ENCODE measurements at places on chromosomes 2 and 18. TPM values are rescaled to one million over a fixed set of nuclear protein-coding genes. Genes with fewer than 3 reads are reported as not detected.
A peak's percentile ranks its signal among the peaks of the same experiment; 100 is the strongest.

Gene LIMS4
- total RNA-seq, result 1.4 TPM

GRCh38 chr2:49490710-49491109 lies 336.4 kb upstream of the FSHR start:
- no peak overlapping the region for H3K27ac ChIP-seq
- peak; percentile 13 for DNase-seq
- no peak overlapping the region for H3K4me3 ChIP-seq
- no peaks in the 10 kb centered on the region for H3K36me3 ChIP-seq
- H3K27me3 ChIP-seq, result no peaks in the 10 kb centered on the region

DNA sequence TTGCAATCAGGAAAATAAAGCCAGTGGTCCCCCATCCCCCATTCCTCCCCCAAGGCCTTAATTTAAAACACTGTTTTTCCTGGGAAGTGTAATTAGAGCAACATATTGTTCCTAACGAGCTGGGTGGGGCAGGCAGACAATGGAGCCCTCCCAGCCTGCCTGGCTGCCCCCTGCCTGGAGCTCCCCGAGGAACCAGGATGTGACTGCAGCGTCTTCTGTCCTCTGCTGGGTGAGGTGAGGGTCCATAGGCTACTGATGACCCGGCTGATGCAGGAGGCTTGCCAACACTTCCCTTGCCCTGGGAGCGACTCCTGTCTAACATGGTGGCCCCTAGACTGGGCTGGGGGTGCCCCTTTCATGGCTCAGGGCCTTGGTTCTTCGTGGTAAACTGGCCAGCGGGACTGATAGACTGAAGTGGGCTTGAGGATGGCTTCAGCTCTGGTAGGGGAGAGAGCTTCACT lies 152.4 kb downstream of the DYSF start:
- peak overlapping the region; percentile 75 for H3K27ac ChIP-seq
- H3K4me1 ChIP-seq, result peaks cover 30% of the 10 kb centered on the region
- H3K4me3 ChIP-seq, result no peak overlapping the region
- no peaks in the 10 kb centered on the region for H3K27me3 ChIP-seq
- H3K36me3 ChIP-seq, result no peaks in the 10 kb centered on the region
- DNase-seq, result peak; percentile 28

- DNase-seq, result no peak
- peaks cover 11% of the 10 kb centered on the region for H3K4me1 ChIP-seq
- no peaks in the 10 kb centered on the region for H3K27me3 ChIP-seq
Observed at GRCh38 chr2:109513749-109514588, 99.8 kb downstream of the SEPTIN10 start.

DNA sequence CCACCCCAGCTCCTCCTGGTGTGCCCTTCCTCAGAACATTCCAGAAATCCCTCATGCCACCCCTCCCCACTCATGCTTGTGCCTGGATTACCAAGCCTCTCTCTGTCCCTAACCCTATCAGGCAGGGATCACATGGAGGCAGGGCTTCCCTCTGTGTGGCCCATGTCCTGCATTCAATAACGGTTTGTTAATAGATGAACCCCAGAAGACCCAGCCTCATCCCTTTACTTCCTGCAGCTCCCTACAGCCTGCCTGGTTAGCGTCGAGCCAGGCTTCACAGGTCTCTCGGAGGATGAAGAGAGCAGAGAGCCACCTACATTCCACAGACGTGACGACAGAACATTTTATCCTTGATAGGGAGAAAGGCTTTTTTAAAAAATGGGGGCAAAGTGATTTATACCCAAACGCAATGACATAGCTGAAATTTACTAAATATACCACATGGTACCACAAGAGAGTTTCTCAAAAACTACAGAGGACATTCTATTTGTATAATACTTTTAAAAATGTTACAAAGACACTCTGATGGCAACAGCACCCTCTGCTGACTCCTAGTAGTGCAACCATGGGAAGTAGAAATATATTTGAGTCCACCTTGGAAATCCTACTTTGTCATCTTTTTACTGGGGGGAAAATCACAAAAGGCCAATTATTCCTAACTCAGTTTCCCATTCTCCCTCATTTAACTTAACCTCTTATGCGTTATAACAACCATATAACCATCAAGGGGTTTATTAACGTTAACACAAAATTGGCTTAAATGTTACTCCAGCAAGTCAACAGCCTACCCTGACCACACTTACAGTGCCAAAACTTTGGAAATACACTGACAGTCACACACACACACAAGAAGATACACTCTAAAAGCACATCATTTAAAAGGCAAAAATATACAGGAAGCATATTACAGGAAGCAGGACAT lies 30.7 kb downstream of the FBXO15 start:
- no peaks in the 10 kb centered on the region for H3K36me3 ChIP-seq
- no peak for DNase-seq

- no peaks in the 10 kb centered on the region for H3K27me3 ChIP-seq
- no peaks in the 10 kb centered on the region for H3K36me3 ChIP-seq
- no peak for DNase-seq
- H3K4me3 ChIP-seq, result no peak overlapping the region
- H3K4me1 ChIP-seq, result no peaks in the 10 kb centered on the region
Observed at GRCh38 chr2:185475914-185476313, 262.7 kb upstream of the FSIP2 start.

DNA sequence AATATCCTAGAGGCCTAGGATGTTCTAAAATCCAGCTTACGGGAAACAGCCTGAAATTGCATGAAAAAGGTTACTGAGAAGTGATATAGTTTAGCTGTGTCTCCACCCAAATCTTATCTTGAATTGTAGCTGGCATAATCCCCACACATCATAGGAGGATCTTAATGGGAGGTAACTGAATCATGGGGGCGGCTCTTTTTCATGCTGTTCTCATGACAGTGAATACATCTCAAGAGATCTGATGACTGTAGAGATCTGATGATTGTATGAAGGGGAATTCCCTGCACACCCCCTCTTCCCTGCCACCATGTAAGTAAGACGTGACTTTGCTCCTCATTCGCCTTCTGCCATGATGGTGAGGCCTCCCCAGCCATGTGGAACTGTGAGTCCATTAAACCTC lies 385.6 kb upstream of the ID2 start:
- no peaks in the 10 kb centered on the region for H3K36me3 ChIP-seq
- H3K4me3 ChIP-seq, result no peak overlapping the region
- H3K27me3 ChIP-seq, result no peaks in the 10 kb centered on the region
- H3K4me1 ChIP-seq, result no peaks in the 10 kb centered on the region
- no peak overlapping the region for H3K27ac ChIP-seq

DNA sequence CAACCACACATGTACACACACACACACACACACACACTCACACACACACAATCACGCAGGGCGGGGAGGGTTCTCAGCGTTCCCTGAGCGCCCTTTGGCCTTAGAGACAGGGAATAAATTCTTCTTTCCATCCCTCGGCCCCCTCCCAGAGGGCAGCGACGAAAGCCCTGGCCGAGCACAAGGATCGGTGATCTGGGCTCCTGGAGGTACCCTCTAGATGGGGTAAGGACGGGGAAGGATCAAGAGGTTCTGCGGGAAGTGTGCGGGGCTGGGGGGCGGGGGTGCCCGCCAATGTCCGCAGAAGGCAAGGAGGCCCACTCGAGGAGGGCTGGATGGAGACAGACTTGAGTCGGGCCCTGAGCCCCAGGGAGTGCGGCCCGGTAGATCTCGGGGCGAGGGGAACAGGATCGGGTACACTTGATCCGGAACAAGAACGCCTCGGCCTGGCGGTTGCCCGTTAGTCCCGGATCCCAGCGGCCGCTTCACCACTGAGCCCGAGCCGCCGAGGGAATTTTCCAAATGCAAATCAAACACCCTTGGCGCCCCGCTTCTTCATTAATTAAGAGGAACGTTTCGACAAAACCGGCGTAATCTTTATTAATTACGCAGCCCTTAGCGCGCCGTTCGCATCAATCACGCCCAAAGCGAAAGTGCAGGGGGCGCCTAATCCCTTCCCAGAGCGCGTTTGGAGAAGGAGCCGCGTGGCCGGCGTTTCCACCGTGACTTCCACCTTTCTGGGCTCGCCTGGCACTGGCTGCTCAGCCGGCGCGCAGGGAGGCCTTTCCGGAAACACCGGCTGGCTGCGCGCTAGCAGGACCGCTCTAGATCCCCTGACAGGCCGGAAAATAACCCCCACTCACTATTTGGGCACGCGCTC lies 7.0 kb upstream of the PAX3 start:
- H3K27me3 ChIP-seq, result peaks cover 90% of the 10 kb centered on the region
- DNase-seq, result no peak
- no peaks in the 10 kb centered on the region for H3K36me3 ChIP-seq
